Sigmoid colon (tissue), 7 donors: ENCODE measurements at places on chromosomes 5 and 9. TPM values are rescaled to one million over a fixed set of nuclear protein-coding genes. Genes with fewer than 3 reads are reported as not detected.
A peak's percentile ranks its signal among the peaks of the same experiment; 100 is the strongest.

Gene HSPA4
- 39.8 TPM for polyA plus RNA-seq

Gene SPAG8
- not detected for polyA plus RNA-seq

Gene TRAPPC13
- 12.4 TPM for polyA plus RNA-seq

Gene CMYA5
- 0.46 TPM for polyA plus RNA-seq

Gene ITK
- 15.1 TPM for polyA plus RNA-seq

Gene NUTM2F
- polyA plus RNA-seq, result not detected

Gene PITX1
- 7.2 TPM for polyA plus RNA-seq

Gene ANGPTL2
- 14.7 TPM for polyA plus RNA-seq

Gene SPEF2
- polyA plus RNA-seq, result 0.92 TPM

- DNase-seq, result no peak
Measured at GRCh38 chr9:129624947-129625346, 1.0 kb upstream of the NTMT1 start.

GRCh38 chr5:107696080-107696479 is 25.3 kb upstream of the EFNA5 start:
- no peak for DNase-seq

GRCh38 chr5:120655828-120656435 is 191.8 kb downstream of the PRR16 start:
- DNase-seq, result no peak

GRCh38 chr5:54457094-54457862 is 1.8 kb downstream of the HSPB3 start:
- no peak for DNase-seq

DNA sequence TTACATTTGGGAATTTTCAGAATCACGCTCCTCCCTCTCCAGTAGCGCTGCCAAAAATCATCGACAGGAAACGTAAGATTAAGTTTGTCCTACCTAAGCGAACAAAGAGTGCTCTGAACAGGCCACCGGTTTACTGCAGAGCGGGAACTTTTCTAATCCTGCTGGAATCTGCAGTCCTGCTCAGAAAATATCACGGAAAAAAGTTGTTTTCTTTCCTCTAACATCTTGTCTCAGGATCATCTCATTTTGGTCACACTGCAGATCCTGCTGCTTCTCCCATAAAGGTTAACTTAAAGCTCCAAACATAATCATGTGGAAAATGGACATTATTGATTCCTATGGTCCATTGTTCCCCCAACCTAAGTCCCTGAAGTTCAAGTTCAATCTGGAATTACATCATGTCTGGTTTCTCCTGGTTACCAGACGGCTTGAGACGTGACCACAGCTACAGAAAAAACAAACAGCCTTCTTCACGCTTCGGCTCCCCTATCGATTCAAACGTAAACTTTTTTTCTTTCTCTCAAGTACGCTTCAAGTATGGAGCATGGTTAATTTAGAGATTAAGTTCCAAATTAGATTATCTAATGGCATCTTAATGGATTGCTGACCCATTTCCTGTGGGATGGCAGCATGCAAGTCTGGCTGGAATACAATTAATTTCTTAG is 217.6 kb downstream of the NFIB start:
- no peak for DNase-seq

DNA sequence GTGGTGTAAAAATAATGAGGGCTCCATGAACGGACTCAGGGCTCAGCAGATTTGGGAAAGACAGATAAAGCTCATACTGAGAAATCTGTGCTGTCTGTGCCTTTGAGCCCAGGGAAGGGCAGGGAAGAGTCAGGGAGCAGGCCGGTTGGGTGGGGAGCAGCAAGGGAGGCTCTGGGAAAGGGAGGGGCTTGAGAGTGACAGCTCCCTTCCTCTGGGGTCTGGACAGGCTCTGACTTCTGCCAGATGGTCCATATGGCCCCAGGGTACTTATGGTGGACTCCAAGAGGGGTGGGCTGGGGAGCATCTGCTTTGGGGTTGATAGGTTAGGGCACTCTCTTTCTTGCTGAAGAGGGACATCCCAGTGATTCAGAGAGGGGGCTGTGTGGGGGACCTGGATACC is 2.1 kb downstream of the NPR2 start:
- DNase-seq, result no peak

DNA sequence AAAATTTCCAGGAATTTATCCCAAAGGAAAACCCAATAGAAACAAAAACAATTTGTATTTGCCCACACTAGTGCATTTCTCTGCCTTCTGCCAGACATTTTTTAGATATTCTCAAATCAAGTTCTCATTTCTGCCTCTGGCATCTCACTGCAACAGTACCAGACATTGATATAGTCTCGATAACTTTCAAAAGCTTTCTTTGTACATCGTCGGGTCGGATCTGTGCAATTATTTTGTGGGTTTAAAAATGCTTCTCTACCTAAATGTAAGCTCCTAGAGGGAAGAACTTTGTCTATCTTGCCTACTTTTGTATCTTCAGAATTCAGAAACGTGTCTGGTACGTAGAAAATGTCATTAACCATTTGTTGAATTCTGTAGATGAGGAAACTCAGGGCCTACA is 125.5 kb upstream of the LIFR start:
- no peak for DNase-seq

GRCh38 chr5:1901983-1902382 is 19.3 kb upstream of the IRX4 start:
- DNase-seq, result no peak

DNA sequence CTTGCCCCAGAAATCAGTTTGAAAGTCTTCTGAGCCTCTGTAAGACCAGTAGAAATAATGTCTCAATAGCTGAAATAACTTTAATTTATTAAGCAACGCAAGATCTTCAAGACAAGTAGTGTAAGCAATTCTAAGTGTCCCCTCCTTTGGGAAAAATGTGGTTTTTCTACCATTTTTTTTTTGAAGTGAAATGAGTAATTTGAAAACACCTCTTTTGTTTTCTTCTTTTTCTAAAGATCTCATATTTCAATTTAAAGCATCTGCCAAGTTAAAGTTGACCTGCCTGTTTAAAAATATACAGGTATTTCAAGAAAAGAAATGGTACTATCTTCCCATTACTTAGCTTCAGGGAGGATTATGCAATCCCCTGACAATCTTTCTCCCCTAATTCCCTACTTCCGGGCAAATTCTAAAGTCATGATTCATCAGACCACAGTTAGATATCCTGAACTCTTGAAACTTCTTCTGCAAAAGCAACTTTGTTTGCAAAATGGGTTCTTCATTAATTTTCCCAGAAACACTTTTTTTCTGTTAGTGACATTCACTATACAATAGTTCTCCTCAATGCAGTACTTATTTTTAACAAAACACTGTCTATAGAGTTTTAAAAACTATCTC is 7.8 kb upstream of the ANXA1 start:
- DNase-seq, result no peak

DNA sequence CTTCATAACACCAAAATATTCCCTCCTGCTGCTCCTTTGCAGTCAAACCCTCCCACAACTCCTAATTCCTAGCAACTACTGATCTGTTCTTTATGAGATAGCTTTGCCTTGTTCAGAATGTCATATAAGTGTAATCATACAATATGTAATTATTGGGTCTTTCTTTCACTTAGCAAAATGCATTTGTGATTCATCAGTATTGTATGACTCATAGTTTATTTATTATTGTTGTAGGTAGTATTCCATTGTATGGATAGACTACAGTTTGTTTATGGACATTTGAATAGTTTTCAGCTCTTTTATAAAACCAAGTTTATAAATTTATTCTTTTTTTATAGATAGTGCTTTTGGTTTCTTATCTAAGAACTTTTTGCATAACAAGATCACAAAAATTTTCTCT is 468.2 kb upstream of the KIF2A start:
- DNase-seq, result no peak

DNA sequence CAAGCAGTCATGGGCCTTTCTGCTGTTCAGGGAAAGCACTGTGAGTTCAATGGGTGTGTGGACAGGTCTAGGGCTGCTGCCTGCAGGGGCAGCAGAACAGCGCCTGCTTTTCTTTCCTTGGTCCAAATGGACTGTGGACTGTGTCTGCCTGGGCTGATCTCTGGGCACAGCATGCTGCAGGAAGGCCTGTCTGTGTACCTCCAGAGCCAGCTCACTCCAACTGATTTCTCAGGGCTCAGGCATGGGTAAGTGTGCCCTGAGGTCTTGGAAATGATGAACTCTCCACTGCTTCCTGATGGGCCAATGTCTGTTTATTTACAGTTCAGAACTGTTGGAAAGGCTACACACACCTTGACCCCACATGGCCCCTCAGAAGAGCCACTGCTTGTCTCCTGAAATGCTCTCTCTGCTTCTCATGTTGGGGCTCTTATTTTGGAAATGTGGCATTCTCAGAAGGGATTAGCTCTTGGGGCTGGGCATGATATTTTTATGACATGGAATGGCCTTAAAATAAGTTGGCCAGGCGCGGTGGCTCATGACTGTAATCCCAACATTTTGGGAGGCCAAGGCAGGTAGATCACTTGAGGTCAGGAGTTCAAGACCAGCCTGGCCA is 27.0 kb downstream of the SLC22A4 start:
- no peak for DNase-seq

DNA sequence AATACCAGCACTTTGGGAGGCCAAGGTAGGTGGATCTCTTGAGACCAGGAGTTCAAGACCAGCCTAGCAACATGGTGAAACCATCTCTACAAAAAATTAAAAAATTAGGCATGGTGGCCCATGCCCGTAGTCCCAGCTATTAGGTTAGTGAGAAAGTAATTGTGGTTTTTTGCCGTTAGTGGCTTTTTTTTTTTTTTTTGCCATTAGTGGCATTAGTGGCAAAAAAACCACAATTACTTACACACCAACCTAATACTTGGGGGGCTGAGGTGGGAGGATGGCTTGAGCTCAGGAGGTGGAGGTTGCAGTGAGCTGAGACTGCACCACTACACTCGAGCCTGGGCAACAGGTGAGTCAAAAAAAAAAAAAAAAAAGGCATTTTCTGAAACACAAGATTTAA is 27.8 kb downstream of the MLANA start:
- no peak for DNase-seq

DNA sequence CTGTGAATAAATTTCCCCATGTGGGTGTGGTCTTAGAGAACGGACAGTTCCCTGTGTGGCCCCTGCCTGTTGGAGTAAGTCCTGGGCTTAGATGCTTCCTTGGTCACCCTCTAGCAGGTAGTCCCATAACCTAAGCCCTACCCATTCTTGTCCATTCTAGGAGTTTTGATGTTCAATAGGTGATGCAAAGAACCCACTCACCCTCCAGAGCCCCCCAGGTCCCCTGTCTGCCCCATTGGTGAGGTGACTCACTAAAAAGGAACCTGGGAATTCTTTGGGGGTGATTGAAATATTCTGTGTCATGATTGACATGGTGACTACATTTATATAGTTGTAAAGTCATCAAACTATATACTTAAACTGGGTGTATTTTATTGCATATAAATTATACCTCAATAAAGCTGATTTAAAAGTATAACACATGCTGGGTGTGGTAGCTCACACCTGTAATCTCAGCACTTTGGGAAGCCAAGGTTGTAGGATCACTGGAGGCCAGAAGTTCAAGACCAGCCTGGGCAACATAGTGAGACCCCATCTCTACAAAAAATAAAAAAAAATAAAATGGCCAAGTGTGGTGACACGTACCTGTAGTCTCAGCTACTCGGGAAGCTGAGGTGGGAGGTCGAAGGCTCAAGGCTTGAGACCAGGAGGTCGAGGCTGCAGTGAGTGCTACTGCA is 20.8 kb upstream of the GTF3C5 start:
- DNase-seq, result no peak

DNA sequence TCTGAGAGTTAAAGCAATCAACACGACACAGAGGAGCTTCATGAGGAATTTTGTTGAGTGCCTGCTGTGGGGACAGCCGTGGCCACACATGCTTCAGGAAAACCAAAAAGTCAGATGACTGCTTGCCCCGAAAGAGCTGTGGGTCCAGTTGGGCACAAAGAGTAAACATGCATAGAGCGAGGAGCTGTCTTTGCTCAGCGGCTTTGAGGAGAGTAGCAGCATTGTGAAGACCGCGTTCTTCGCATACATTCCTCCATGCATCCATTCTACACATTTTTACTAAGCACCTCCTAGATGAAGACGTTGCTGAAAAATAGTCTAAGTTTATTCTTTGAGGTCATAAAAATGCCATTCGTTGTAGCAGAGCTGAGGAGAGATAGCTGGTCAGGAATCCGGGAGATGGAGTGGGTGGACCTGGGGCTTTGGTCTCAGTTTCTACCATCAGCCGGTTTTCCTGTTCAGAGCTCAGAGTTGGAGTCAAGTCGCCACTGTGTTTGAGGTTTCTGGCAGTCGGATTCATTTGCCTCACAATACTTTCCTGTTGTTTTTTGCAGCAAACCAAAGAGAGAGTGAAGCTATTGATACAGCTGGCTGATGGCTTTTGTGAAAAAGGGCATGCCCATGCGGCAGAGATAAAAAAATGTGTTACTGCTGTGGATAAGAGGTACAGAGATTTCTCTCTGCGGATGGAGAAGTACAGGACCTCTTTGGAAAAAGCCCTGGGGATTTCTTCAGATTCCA is 194.5 kb upstream of the OTULINL start:
- no peak for DNase-seq

- DNase-seq, result no peak
Measured at GRCh38 chr5:104266161-104266560, 703.6 kb upstream of the NUDT12 start.

GRCh38 chr5:150043657-150044328 is 42.6 kb downstream of the CSF1R start:
- no peak for DNase-seq

- peak; percentile 66 for DNase-seq
Measured at GRCh38 chr5:79069488-79070349, at the start of the genes BHMT2 and DMGDH. Gene BHMT2, plus strand, starts transcription at chr5:79069767. Its CDS starts 16 bp downstream, at chr5:79069783. Gene DMGDH, minus strand, starts transcription at chr5:79069674. Its CDS starts 54 bp downstream, at chr5:79069620.

DNA sequence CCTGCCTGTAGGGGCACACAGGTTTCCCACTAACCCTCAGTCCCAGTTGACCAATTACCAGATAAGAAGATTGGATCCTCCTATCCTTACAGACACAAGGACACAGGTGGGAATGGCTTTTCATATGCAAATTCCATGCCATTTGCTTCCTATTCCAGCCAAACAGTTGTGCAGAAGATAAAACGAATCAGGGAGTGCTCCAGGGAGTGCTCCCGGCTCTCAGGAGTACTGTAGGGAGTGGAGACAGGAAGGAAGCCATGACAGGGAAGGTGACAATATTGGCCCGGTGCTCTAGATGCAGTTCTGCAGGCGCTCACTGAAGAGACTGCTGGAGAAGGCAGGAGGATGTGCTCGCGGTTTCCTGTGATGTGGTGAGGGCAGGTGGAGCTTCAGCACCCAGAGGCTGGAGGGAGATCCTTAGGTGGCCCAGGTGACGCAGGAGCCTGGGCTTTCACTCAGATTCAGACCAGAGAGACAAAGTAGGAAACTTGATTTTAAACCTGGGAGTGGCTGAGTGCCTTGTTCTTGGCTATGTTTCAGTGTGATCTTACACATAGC is 260.0 kb downstream of the AUH start:
- no peak for DNase-seq

DNA sequence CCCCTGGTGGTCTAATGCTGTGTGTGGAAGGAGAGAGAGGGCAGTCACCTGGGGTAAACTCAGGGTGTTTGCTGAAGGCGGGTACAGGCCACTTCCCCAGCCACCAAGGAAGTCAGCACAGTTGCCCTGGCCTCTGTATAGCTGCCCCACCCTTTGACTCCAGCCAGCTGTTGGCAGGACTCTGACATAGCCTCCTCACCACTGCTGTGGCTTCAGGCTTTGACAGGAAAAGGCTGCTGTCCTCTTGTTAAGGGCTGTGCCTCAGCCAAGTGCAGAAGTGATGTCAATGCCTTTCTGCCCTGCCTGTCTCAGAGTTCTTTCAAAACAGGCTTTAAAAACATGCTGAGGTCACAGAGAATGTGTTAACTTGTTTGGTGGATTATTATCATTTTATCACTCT is 487.2 kb upstream of the KLF4 start:
- DNase-seq, result peak; percentile 89
